Activated CD4-positive, alpha-beta T cell treated with anti-CD3 and anti-CD28 coated beads, Interleukin-2, amount 10 ng/mL, durations not matched to agents 7 days and 5 days (primary cell): ENCODE measurements at places on chromosomes 3 and 15. TPM values are rescaled to one million over a fixed set of nuclear protein-coding genes. Genes with fewer than 3 reads are reported as not detected.

SYNPR gene
- not detected for total RNA-seq

ALS2CL gene
- 16.6 TPM for total RNA-seq

TRIM59 gene
- total RNA-seq = 58.2 TPM

C3orf22 gene
- not detected for total RNA-seq

SCN5A gene
- not detected for total RNA-seq

SOX14 gene
- total RNA-seq = not detected

- DNase-seq = no peak
Measured at GRCh38 chr3:16085884-16086608, 88.4 kb upstream of the GALNT15 start.

GRCh38 chr3:62818347-62818746 is 56.9 kb downstream of the CADPS start:
- no peak for DNase-seq

DNA sequence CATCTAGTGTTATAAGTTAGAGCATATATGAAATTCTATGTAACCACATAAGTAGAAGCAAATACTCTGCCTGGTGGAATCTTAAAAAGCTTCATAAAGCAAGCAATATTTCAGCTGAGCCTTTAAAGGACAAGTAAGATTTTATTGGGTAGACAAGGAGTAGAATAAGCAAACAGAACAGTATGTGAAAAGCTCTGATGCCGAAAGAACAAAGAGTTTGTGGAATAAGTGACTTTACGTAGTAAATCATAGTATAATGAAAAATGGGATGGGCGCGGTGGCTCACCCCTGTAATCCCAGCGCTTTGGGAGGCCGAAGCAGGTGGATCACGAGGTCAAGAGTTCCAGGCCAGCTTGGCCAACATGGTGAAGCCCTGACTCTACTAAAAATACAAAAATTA is 9.9 kb downstream of the EAF2 start:
- DNase-seq = no peak

- DNase-seq = no peak
Measured at GRCh38 chr3:115550285-115550761, 73.0 kb upstream of the GAP43 start.

DNA sequence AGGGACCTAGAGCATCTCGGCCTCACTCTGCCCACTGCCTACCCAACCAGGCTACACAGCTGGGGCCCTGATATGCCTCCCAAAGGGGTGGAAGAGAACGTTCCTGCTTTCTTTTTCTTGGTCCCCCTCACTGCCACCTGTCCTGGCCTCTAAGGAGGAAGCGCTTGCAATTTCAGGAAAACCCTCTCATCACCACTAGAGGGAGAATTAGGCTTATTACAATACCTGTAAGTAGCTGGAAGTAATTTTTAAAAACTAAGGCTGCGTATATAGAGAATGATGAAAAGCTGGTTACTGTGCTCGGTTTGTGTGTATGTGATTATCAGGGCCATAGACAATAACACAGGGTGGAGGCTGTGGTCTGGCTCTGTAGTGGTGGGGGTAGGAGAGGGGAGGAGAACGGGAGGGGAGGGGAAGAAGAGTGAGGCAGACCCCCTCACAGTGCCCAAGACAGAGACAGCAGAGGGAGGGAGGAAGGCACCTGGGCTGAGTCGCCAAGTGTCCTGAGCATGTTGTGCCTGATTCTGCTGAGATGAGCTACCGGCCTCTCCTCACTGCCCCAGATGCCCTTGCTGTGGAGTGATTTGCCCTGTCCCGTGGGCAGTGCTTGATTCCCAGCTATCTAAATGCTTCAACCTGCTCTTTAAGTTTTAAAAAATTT is 3.3 kb downstream of the GABRG3 start:
- DNase-seq = no peak

GRCh38 chr3:134364061-134364935 is 9.9 kb downstream of the AMOTL2 start:
- peak; percentile 33 for DNase-seq

- no peak for DNase-seq
Measured at GRCh38 chr3:28840976-28841376, 439.9 kb upstream of the RBMS3 start.

GRCh38 chr3:187900993-187901755 is 155.9 kb upstream of the BCL6 start:
- DNase-seq = no peak

- DNase-seq = no peak
Measured at GRCh38 chr15:48366584-48367312, 35.5 kb downstream of the DUT start.

- no peak for DNase-seq
Measured at GRCh38 chr3:25938566-25939325, 148.9 kb downstream of the OXSM start.

DNA sequence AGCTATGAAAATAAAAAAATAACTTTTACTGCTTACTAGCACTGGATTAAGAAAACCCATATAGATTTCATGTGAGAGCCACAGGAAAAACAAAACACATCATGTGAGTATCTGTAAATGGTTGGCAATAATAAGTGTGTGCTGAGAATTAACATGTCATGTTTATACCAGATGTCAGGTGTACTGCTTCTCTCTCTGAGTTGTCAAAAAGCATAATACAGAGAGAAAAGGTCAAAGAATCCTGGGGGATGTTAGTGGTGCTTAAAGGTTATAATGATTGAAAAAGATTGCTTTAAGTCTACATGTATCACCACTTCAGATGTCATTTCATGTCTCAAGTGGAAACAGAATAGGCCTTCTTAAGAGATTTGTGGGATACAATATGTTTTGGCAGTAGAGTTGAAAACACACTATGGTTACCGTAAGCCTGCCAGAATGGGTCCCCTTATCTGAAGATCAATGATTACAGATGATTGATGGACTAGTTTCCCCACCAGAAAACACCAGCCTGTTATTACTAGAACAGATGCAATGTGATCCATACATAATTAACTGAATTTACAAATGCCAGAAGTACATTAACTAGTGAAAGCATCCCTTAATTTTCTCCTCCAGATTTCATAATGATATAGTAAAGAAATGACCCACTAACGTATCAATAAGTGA is 204.1 kb downstream of the CNTN3 start:
- no peak for DNase-seq

- DNase-seq = no peak
Measured at GRCh38 chr15:101296418-101297405, 1.7 kb upstream of the SNRPA1 start.

DNA sequence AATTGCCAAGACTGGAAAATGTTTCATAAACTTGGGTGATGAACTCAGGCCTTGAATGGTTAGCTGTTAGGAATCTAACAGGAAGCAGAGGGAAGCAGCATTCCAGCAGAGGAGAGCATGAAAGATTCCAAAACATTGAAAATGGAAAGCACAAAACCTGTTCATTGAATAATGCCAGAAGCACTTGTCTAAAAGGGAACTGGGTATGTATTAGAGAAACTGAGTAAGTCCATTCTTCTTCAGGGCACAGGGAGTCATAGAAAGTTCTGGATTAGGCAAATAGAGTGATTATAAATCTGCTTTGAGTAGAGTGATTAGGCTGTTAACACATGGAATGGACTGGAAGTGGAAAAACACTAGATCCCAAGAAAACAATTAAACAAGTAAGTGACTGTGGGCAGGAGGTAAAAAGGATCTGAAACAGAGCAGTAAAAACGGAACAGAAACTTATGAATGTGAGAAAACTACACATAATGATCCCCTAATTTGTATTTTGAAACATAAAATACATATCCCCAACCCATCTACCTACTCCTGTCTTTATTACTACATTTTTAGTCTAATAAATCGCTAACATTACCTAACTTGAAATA is 343.4 kb downstream of the TBC1D5 start:
- no peak for DNase-seq

DNA sequence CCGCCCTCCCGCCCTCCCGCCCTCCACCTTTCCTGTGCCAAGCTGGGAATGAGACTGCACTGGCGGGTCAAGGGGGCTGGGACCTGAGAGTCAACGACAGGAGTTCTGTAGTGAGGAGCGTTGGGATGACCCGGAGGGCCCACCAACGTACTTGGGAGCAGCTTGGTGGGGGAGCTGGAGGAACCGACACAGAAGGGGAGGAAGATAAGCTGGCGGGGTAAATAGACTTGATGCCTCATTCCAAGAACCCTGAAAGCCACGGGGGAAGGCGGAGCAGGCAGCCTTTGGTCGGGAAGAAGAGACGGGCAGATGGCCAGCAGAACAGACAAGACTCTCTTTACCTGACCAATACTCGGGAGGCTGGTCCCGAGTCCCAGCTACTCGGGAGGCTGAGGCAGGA is 277 bp downstream of the FMN1 start:
- no peak for DNase-seq
